NCI-H524 (cell line): ENCODE measurements at places on chromosomes 2 and 18.

DNA sequence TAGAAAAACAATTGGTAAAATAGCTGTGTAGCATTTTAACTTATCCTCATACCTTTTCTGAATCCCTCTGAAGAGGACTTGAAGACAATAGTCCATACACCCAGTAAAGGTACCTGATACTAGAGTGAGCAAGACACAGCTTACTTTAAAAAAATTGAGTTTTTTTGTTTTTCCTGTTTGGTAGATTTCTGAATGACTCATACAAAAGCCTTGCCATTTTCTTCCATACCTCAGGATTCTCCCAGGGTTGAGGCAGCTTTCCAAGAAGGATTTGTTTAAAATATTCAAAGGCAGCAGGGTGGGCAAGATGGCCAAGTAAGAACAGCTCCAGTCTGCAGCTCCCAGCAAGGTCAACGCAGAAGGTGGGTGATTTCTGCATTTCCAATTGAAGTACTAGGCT lies 551.0 kb upstream of the LRATD1 start:
- no peak for DNase-seq

GRCh38 chr2:105857076-105857740 lies 112.5 kb downstream of the NCK2 start:
- peak; percentile 62 for DNase-seq

- no peak for DNase-seq
These were observed 4.4 kb downstream of the NFATC1 start for GRCh38 chr18:79400091-79400590.

DNA sequence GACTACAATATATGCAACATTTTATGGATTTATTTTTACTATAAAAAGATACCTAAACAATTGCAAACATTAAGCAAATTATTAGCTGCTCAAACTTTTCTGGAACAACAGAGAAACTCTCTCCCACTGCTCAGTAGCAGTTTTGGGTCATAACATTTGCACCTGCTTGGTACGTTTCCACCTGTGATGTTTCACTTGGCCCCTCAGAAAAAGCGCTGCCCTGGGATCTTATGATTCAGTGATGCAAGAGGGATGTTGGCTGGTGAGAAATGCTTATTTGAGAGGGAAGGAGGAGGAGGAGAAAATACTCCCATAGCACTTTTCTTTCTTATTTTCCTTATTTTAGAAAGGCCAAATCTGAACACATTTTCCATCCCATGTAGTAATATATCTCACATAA lies 9.2 kb downstream of the IRS1 start:
- no peak for DNase-seq

GRCh38 chr2:124919296-124919695 lies 894.2 kb downstream of the CNTNAP5 start:
- DNase-seq: no peak

DNA sequence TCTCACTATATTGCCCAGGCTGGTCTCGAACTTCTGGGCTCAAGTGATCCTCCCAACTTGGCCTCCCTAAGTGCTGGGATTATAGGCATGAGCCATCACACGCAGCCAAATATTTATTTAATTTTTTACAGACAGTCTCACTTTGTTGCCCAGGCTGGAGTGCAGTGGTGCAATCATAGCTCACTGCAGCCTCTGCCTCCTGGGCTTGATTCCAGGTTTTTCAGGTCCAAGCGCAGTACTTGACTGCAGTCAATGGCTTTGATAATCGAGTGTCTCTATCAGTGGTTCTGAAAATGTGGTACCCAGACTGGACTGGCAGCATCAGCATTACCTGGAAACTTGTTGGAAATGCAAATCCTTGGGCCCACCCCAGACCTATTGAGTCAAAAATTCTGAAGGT lies 63.1 kb downstream of the PLB1 start:
- no peak for DNase-seq

GRCh38 chr2:201182650-201183364 lies at the start of gene CASP10:
Gene CASP10, plus strand, starts transcription at chr2:201183141. Its CDS starts 2,637 bp downstream, at chr2:201185778.
- no peak for DNase-seq

- DNase-seq: no peak
These were observed 32.1 kb upstream of the DOCK10 start for GRCh38 chr2:225074366-225074765.

GRCh38 chr2:208334230-208334629 lies 68.2 kb downstream of the PIKFYVE start:
- DNase-seq: no peak

DNA sequence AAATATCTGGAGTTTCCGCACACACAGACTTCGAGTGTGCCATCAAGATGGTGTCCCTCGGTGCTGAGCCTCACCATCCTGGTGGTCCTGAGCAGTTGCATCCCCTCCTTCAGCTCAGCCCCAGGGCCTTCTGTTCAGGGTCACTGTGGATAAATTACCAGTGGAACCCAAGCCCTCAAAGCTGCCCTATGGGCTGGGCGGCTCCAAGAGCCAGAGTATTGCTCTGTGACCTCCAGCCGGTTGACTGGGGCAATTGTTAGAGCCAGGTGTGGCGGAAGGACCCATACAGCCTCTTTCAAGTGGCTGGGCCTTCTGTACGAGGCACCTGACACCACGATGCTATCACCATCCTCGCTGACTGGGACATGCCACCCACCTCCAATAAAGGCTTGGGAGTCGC lies 215.5 kb downstream of the GBX2 start:
- DNase-seq: no peak

- DNase-seq: peak; percentile 45
These were observed 9.7 kb downstream of the ITGA4 start for GRCh38 chr2:181466661-181467576.

DNA sequence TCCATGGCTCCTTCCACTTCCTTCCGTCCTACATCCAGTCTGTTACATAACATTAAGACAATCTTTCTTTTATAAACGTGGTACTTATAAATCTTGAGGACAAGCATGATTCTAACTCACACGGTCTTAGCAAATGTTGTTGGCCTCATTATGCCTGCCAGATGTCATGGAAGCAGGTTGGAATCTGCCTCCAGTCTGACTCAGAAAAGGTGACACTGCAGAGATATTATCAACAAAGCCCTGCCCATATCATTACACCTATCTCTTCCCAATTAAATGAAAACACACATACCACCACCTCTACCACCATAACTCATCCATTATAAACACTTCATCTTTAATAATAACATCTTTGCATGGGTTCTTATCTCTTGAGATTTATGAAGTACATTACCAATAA lies 334.7 kb upstream of the CHAC2 start:
- no peak for DNase-seq

GRCh38 chr2:173740639-173741038 lies 224.5 kb downstream of the SP3 start:
- DNase-seq: no peak

DNA sequence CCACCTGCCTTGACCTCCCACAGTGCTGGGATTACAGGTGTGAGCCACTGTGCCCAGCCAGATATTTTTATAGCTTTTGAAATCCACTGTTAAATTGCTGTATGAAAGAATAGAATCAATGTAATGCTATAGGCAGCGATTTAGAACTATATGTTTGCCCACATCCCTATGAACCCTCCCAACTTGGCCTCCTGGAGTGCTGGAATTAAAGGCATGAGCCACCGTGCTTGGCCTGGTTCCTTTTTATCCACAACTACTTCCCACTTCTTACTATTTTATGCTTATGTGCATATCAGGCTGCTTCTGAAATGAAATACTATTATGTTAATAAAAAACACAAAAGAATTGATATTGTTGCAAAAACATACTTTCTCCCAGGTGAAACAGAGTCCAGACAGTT lies 11.6 kb upstream of the PTPN2 start:
- DNase-seq: no peak

GRCh38 chr2:224819075-224819474 lies 102.9 kb upstream of the CCDC195 start:
- no peak for DNase-seq

DNA sequence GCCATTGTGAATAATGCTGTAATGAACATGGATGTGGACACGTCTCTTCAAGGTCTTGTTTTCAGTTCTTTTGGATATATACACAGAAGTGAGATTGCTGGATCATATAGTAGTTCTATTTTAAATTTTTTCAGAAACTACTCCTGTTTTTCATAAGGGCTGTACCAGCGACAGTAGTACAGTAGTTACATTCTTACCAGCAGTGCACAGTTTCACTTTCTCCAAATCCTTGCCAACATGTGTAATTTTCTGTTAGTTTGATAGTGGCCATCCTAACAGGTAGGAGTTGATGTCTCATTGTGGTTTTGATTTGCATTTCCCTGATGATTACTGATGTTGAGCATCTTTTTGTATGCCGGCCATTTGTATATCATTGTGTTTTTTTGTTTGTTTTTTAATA lies 81.7 kb downstream of the EPC2 start:
- no peak for DNase-seq

GRCh38 chr2:145116834-145117725 lies 597.2 kb upstream of the ZEB2 start:
- DNase-seq: no peak

- DNase-seq: no peak
These were observed 48.3 kb upstream of the NRP2 start for GRCh38 chr2:205633994-205634393.

DNA sequence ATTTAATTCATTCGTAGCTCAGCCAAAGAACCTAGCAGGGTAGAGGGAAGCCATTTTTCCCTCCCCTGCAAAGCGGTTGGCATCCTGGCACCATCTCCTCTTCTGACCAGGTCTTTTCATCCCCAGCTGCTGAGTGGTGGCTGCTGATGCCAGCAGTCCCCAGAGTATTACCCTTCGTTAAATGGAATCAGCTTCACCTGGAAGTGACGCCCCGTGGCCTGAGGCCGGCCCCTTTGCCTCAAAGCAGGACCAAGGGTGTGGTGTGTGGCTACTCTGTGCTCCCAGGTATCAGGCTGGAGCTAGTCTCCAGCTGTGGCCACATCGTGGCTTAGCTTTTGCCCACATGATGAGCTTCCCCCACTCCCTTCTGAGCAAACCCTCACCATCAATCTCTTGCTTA lies 12.3 kb upstream of the SP100 start:
- no peak for DNase-seq

- DNase-seq: no peak
These were observed 90.4 kb upstream of the EML6 start for GRCh38 chr2:54632733-54633692.

DNA sequence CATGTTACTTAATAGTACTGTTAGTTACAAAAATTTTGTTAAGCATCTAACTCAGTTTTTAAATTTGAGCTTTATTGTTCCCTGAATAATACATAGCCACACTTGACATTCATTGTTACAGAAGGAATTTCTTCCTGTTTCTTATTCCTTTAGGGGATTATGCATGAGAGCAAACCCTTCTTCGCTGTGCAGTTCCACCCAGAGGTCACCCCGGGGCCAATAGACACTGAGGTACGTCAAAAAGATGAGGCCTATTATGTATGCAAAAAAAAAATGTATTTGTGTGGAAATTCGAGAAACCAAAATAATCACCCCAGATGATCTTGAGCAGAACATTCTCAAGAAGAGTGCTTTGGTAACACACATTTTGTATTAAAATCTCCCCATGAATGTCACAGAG lies 36.3 kb downstream of the CPS1 start:
- DNase-seq: no peak

DNA sequence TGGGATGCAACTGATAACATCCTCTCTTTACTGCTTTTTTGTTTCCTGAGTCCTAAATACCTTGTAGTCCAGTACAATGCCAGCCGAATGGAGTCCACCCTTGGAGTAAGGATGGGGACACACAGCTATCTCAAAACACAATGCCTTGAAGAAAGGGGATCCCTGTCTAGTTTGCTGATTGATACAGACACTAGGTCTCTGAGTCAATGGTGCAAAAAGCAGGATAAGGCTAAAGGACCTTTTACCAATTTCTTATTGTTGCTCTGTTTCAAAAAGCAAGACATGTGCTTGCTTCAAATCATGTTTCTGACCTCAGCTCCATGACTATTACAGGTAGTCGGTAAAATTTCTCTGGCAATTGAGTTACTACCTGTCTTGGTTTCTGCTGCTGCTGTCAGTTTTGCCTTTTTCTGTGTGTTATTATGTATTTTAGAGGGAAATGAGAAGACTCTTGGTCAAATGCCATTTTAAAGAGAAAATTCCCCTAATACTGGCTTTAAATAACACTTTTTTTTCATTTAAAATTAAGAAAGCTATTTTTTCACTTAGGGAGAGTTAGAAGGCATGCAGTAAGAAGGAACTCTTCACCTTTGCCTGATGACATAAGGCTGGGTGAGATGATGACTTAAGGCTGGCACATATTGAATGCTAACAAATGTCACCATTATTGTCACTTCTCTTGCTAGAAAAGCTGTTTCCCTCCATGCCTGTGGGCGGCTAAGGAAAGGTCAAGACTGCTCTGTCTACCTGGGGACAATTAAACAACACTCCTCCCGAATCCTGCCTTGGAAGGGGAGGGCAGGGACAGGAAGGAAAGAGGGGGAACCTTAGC lies 4.9 kb upstream of the FIGLA start:
- no peak for DNase-seq

- no peak for DNase-seq
These were observed 982.6 kb upstream of the FANCL start for GRCh38 chr2:59223742-59224141.

GRCh38 chr2:46539327-46540276 lies 60.2 kb downstream of the TMEM247 start:
- DNase-seq: no peak

DNA sequence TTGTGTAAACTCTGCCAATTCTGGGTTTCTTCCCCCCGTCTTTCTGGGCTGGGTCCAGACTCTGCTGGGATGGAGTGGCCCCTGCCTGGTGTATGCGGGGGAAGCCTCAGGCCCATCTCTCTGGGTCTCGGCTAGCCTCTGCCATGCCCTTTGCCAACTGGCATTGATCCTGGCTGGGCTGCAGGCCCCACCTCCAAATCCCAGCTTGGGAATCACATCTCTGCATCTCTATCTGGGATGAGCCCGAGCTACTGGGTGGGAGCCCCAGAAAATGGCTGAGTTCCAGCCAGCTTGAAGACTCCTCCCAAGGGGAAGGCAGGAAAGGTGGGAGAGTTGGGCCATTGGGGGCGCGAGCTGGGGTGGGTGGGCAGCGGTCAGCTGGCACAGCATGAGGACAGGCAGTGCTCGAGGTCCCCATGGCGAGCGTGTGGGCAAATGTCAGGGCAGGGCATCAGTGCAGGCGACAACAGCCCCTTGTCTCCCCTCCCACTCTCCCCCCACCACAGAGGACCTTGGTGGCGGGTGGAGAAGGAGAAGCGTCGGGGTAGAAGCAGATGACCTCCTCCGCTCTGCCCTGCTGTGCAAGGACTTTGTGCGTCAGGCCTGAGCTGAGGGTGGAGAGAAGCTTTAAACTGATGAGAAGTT lies 139.4 kb downstream of the ASB1 start:
- DNase-seq: no peak

DNA sequence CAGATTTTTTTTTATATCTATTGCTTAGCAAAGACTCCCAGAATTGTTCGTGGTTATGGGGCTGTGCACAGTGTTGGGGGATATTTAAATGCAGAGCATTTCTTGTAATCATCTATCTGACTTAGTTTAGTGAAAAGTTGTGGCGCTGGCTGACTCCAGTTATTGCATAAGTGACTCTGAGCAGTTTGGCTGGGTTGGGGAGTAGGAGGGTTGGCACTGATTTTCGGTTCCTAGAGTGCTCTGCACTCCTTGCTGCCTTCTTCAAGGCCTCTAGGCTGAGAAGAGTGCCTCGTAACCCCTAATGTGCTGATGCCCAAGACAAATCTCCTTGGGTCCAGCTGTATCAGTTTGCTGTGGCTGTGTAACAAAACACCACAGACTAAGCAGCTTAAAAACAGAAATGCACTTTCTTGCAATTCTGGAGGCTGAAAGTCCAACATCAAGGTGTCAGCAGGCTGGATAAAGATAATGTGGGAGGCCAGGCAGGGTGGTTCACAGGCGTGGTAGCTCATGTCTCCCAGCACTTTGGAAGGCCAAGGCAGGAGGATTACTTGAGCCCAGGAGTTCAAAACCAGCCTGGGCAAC lies 6.5 kb upstream of the IMPA2 start:
- DNase-seq: no peak

GRCh38 chr2:173008786-173009185 lies 66.9 kb upstream of the MAP3K20 start:
- peak; percentile 52 for DNase-seq

GRCh38 chr2:45855374-45855773 lies 203.9 kb downstream of the PRKCE start:
- no peak for DNase-seq
